Right ventricle myocardium superior (tissue), 1 donor: ENCODE measurements at places on chromosomes 7 and 10. TPM values are rescaled to one million over a fixed set of nuclear protein-coding genes. Genes with fewer than 3 reads are reported as not detected.

Gene LIPF
- not detected for total RNA-seq

Gene LYZL2
- not detected for total RNA-seq

Gene ZNF365
- total RNA-seq, result not detected

Gene DRGX
- total RNA-seq, result not detected

Gene IFIT1B
- total RNA-seq, result not detected

Gene CNPY1
- total RNA-seq, result not detected

Gene STMP1
- total RNA-seq, result 25.6 TPM

Gene SPDYE8
- not detected for total RNA-seq

Gene GRID1
- 1.1 TPM for total RNA-seq

Gene UTF1
- not detected for total RNA-seq

Gene ASZ1
- not detected for total RNA-seq

Gene NPY
- total RNA-seq, result not detected

Gene VWDE
- not detected for total RNA-seq

Gene TEX36
- not detected for total RNA-seq

- DNase-seq, result no peak
These were observed 873.7 kb downstream of the NXPH1 start for GRCh38 chr7:9307131-9307530.

DNA sequence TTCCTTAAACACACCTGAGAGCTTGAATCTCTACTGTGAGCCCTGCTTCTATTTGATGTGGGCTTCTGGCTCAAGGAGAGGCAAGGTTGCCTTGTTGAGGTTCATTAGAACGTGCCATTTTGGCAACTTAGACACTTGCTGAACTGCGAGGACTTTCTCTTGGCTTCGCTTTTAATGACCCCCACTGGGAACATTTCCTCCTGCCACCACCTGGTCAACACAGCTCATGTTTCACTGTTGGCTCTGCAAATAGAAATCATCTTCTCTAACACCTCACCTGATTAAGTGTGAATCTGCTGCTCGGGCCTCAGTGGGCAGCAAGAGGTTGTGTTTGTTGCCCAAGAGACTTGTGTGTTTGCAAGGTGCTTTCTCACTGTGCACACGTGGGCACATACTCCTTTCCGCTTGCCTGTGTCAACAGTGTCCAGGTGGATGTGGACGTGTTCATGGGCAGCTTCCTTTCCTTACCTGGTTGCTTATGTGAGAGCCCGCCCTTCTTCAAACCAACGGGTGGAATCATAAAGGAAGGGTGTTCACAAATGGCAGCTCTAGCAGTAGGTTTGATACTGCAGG, 147.0 kb downstream of the NRP1 start:
- no peak for DNase-seq

GRCh38 chr7:146129296-146129695, 12.7 kb downstream of the CNTNAP2 start:
- DNase-seq, result no peak

DNA sequence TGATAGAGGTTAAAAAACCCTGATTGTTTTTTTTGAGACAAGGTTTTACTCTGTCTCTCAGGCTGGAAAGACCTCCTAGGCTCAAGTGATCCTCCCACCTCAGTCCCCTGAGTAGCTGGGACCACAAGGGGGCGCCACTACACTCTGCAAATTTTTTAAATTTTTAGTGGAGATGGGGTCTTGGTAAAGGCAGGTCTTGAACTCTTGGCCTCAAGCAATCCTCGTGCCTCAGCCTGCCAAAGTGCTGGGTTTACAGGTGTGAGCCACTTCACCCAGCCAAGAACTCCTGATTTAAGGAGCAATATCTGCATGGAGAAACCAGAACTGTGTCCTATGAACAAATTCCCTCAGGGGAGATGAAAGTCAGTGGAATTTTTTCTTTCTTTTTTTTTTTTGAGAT, 7.3 kb upstream of the KLHDC10 start:
- no peak for DNase-seq

DNA sequence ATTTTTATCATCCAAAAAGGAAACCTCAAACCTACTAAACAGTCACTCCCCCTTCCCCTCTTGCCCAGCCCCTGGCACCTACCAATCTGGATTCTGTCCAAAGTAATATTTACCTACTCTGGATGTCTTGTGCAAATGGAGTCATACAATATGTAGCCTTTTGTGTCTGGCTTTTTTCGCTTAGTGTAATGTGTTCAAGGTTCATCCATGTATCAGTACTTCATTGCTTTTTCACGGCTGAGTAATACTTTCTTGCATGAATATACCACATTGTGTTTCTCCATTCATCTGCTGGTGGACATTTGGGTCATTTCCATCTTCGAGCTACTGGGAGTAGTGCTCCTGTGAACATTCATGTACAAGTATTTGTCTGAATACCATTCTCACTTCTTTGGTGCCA, 113.6 kb downstream of the EEPD1 start:
- no peak for DNase-seq

DNA sequence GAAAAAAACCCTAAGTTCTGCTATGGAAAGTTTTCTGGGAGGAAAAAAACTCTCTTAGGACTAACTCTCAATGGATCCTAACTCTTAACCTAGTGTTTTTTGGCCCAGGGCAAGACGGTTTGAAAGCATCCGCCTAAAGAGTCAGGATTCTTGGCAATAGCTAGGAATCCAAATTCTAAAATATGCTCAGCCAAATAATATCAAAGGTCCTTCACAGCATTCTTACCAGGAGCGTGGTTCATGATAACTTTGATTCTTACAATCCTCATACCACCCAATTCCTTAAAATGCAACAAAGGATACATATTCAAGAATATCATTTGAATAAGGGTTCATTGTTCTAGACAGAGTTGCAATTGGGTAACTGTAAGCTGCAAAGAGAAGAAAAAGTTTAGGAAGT, 21.3 kb downstream of the CPA1 start:
- no peak for DNase-seq

DNA sequence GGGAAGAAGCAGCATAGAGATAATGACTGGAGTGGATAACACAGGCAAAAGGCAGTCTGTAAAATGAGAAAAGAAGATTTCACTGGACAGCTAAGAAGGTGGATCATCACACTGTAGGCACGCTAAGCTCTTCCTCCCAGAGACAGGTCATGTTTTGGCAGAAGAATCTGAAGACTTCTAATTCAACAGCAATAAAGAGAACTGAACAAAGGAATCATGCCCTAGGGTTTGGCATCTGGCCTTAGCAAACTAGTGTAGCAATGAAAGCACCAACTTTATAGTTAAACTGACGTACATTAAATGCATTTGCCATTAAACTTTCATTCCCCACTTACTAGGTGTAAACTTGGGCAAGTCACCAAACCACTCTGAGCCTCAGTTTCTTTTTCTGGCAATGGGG, 84.4 kb upstream of the SEM1 start:
- DNase-seq, result no peak

DNA sequence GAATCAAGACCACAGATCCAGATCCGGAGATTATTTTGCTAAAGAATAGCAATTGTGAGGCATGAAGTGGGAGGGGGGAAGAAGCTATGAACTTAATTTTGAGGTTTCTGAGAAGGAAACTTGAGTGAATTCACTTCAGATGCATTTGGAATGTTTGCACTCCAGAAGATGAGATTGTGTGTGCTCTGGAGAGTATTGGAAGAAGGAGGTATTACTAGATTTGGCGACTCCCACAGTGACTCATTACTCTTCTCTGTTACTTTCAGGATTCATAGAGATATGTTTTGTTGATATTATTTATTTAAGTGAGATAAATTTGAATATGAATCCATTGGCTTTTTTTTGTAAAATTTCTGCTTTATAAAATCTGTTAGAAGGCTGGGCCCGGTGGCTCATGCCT, 80.7 kb downstream of the ANKRD30A start:
- no peak for DNase-seq

- no peak for DNase-seq
These were observed 567.8 kb downstream of the IPMK start for GRCh38 chr10:57699944-57700343.

- no peak for DNase-seq
These were observed 53.0 kb downstream of the KLRG2 start for GRCh38 chr7:139430443-139430842.

GRCh38 chr7:28607855-28608193, 195.5 kb downstream of the CREB5 start:
- DNase-seq, result no peak

DNA sequence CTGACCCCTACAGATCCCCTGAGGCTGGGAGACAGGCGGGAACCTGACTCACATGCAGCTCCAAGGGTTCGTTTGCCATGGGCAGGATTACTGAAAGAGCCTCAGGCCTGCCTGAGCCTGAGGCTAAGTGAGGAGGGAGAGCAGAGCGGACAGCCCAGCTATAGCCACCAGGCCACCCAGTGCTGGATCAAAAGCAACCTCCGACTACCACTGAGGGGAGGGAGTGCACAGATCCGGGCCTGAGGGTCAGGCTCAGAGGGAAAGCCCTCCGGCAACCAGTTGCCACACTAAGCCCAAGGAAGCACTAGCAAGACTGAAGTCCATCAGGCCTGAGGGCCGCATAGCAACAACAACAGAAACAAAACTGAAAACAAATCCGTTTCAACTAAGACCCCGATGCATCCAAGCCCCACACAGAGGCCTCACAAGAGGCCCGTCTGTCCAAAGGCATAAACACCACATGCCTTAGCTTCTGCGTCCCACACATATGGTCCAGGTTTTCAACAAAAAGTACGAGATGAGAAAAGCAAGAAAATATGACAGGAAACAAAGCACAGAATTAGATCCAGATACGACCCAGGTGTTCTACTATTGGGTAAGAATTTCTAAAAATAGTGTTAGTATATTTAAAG, 92.5 kb upstream of the VIPR2 start:
- DNase-seq, result no peak

DNA sequence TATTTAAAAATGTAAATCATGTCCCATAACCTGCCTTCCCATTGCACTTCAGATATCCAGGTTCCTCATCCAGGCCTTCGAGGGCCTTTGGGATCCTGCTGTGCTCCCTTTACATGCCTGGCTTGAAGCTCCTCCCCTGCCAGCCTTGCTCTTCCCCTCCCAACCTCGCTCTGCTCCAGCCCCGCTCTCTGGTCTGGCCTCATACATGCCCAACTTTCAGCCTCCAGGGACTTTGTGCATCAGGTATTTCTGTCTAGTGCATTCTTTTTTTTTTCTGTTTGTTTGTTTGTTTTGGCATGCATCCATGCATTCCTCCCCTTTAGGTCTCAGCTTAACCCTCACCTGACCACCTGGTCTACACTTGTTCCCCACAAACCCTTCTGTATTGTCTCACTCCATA, 160.3 kb downstream of the SNX10 start:
- DNase-seq, result no peak

GRCh38 chr7:157676456-157677255, 339.9 kb downstream of the DNAJB6 start:
- peak; percentile 30 for DNase-seq

DNA sequence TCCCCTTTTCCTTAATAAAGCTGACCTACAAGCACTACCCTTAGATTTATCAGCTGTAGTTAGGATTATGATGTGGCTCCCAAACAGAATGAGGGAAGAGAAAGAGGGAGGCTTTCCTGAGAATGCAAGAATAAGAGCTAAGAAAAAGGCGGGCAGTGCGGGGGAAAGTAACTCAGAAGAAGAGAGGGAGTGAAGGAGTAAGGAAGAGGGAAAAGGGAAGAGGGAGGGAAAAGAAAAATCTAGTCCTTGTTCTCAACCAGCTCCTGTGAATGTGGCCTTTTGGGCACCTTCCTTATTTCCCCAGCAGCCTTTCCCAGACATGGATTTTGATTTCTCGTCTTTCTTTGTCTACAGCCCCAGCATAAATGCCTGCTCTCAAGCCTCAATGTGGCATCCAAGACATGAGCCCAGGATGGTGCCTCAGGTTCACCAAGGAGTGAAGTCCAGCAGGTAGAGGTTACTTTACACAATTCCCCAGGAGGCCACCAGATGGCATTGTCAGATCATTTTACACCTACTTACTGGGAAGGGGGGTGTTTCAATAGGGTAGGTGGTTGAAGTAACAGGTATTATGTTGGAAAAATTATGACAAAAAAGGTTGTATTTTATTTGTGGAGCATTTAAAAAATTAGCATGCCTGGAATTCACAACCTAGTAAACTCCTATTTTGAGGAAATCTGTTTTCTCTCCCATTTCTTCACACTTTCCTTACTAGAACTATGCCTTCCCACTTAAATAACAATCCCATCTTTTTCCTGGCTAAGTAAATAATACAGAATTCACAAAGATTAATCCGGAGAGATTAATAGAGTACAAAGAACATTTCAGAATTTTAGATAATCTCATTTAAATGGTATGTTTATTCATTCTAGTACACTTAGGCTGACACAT, 106.5 kb downstream of the HTR7 start:
- no peak for DNase-seq

DNA sequence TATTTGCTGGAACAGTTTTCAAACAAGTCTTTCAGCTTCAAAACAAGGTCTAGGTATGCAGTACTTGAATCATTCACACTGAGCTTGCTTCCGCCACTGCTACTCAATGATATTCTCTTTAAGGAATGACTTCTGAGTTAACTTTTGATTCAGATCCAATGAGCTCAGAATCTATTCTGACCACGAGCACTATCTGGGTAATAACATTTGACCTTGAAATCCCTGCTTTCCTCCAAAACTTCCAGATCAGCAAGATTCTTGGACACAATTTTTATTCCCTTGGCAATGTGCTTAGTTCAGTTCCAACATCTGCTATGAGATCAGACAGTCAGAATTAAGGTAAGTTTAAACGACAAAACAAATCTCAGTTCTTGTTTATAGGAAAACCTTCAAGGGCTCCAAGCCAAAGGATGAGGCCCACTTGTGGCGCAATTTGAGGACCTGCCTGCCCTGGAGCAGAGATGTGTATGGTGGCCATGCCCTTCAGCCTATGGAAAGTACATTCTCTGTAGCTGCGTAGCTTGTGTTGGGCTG, 87.2 kb downstream of the RNF216 start:
- no peak for DNase-seq

- DNase-seq, result no peak
These were observed 411.8 kb downstream of the ARL4A start for GRCh38 chr7:13099154-13099795.

GRCh38 chr10:68870061-68870460, 31.1 kb upstream of the DDX50 start:
- DNase-seq, result no peak

DNA sequence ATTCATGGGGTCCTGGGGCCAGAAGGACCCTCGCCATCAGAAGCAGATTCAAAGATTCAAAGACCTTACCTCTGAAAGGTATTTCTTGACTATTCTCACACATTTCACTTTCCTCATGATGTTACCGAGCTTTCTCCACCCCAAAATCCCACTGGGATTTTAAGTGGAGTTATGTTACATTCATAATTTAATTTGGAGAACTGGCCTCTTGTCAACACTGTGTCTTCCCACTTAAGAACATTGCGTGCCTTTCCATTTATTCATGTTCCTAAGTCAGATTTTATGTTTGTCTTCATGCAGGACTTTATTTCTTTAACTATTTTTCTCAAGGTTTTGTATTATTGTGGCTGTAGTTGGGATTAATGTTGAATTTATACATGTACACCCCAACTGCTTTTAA, 123.5 kb upstream of the BMPER start:
- DNase-seq, result no peak

- DNase-seq, result no peak
These were observed 41.9 kb downstream of the ANKMY2 start for GRCh38 chr7:16603633-16604032.

DNA sequence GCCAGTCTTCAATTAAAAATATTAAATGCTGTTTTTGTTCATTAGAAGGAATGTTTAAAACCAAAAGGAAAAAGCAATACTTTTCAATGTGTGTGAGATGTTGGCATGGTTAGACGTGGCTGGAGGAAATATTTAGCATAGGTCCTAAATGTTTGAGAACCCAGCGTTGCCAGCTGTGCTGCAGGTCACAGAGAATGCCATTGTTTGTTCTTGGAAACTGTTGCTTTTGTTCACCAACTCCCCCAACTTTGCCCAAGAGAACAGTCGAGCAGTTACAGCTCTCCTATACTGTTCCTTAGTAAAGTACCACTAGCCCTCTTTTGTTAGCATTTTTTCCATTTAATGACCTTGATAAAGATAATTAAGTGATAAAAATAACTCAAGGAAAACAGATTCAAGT, 44.5 kb upstream of the ELMO1 start:
- no peak for DNase-seq
